Kidney (tissue), 22 donors: ENCODE measurements at places on chromosomes 16 and 17.

DNA sequence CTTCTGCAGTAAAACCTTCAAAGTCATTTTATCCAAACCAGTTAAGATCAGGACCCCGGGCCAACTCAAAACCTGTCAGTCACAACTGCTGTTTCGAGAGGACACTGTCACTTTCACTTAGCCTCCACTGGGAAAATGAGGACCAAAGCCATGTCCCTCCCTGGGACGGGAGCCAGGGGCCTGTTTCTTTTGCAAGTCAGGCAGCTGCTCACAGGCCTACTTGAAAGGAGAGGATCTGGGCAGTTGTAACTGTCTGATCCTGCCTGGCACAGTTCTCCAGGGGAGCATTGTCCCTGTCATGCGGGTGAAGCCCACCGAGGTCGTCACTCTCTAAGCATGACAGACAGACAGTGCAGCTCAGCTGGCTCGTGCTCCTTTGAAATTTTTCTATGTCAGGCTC lies 276.2 kb downstream of the NPIPA8 start:
- no peak for DNase-seq

DNA sequence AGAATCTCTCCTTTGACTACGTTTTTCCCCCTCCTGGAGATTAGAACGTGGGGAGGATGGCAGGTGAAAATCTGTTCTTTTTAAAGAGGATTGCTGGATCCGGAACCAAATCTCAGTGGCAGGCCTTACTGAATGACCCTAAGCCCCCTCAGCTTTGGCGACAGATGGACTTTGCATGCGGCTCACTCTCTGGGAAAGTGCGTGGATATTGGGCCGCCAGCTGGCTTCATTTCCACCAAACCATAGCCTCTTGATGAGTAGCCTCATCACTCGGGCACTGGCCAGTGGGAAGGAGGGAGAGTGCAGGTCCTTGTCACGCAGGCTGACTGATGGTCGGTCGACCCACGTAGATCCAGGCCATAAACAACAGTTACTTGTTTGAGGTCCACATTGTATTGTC lies 31.3 kb upstream of the CCDC182 start:
- DNase-seq, result no peak

DNA sequence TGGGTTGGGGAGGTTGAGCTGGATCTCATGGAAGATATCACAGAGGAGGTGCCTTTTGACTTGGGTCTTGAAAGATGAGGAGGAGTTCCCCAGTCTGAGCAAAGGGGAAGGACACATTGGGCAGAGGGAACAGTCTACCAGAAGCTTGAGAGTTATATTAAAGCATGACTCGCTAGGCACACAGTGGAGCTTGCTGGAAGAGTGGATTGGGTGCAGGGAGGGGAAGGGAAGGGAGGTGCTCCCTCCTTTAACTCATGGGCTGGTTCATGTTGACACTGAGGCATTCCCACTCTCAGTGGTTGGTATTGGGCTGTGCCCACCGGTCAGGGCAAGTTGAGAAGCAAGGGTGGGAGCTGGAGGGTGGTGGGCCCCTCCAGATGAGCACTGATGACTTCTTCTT lies 5.9 kb downstream of the TMEM98 start:
- DNase-seq, result no peak

GRCh38 chr17:6021011-6021400 lies 49.2 kb upstream of the WSCD1 start:
- no peak for DNase-seq

- peak; percentile 65 for DNase-seq
Measured at GRCh38 chr16:82031116-82032084, 3.7 kb upstream of the HSD17B2 start.

DNA sequence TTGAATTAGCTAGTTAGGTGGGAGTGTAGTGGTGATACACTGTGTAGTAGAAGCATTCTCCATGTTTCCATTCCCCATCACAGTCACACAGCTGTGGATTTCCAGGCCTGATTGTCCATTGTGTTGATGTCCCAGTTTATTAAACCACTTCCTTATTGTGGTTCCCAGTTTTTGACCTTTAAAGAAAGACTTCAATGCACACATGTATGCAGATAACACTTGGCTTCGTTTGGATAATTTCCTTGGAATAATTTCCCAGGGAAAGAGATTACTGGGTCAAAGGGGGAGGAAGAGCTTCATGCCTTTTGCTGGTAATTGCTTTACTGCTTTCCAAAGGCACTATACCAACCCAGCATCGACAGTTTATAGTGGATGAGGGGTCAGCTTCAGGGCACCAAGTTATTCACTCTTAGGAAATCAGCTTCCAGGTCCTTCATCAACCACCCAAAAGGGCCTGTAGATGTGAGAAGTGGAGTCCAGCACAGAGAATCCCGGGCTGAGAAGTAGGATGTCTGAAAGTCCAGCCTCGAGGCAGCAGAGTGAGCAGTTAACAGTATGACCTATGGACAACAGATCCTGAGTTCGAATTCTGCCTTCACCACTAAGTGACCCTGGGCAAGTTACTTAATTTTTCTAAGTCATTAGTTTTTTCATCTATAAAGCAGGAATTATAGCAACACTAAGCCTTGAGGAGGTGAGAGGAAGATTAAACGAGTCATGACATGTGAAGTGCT lies 31.3 kb upstream of the TNS4 start:
- no peak for DNase-seq

- DNase-seq, result no peak
Measured at GRCh38 chr17:27343977-27344607, 50.2 kb downstream of the WSB1 start.

DNA sequence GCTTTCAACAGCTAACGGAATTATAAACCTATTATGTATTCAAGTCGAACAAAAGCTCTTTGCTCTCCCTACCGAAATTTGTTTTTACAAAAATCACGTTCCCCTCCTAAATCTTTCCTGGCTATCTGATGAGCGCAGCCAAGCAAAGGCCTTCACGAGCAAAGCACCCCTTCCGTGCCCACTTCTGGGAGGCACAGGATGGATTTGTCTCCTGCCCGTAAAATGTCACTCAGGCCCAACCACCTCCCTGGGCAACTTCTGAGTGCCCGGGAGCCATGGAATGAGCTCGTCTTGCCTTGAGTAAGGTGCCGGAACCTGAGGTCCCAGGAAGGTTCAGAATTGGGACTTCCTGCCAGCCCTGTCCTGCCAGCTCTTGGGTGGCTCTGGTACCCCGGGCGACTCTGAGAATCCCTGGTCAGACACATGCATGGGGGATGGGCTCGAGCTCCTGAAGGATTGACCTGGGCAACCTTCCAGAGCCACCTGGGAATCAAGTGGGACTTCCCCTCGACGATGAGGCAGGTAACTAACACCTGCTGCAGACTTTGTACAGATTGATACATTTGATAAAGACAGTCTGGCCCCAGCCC lies 19.8 kb downstream of the SLC7A5 start:
- DNase-seq, result no peak

- DNase-seq, result no peak
Measured at GRCh38 chr17:80980397-80981061, 11.1 kb upstream of the CHMP6 start.

- peak; percentile 29 for DNase-seq
Measured at GRCh38 chr17:77898521-77899434, 59.7 kb upstream of the TNRC6C start.

- no peak for DNase-seq
Measured at GRCh38 chr16:16143038-16143763, 80.1 kb downstream of the ABCC6 start.
